Activated naive CD4-positive, alpha-beta T cell treated with anti-CD3 and anti-CD28 coated beads, Interleukin-2, amount 10 ng/mL, durations not matched to agents 7 days and 5 days (primary cell): ENCODE measurements at places on chromosomes 12 and 14.

DNA sequence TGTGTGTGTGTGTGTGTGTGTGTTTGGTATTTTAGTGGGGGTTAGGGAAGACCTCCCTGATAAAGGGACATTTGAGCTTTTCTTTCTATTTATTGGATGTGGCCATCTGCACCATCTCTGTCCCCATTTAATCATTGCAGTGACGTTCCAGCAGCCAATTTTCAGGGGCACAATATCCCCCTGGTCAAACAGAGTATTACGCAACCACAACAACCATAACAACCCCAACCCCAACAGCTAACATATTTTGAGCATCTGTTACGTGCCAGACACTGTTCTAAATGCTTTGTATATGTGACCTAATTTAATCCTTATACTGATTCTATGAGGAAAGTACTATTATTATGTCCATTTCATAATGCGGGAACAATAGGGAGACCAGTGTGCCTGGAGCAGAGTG lies 87.4 kb downstream of the TTC8 start:
- no peak for DNase-seq

DNA sequence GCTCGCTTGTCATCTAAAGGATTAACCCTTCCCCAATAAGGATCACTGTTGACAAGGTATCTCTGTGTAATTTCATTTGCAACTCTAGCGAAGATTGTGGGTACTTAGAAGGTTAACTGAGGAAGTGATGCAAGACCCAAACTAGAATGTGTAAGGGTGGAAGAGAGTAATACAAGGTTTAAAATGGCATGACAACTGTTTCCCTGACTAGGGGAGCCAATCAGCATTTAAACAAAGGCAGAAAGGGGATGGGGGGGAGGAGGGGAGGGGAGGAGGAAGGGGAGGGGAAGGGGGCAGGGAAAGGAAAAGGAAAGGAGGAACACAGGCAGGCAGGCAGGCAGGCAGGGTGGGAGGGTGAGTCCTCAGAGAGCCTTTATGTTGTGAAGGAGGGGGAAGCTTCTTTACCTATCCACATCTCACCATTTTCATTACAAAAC lies 31.1 kb downstream of the NRDE2 start:
- no peak for DNase-seq

DNA sequence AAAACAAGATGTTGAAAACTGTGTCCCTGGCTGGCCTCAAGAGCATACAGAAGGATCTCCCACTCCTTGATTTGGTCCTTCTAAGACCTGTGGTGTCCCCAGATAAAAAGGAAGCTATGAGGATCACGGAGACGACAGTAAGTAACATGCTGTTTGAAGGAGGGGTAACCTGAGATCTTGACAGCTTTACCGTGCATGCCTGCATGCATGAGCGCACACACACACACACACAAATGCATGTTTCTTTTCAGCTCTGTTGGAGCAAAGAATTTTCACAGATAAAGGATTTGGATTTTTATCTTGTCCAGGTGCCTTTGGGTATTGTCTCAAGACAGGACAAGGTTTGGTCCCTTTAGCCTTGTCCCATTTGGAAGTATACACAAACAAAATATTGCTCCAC lies 411.6 kb upstream of the CCDC196 start:
- DNase-seq = no peak

- no peak for DNase-seq
These were observed 943 bp upstream of the MGAT4C start for GRCh38 chr12:86257134-86257533.

- no peak for DNase-seq
These were observed 164.7 kb downstream of the ADCK1 start for GRCh38 chr14:77964586-77964985.

DNA sequence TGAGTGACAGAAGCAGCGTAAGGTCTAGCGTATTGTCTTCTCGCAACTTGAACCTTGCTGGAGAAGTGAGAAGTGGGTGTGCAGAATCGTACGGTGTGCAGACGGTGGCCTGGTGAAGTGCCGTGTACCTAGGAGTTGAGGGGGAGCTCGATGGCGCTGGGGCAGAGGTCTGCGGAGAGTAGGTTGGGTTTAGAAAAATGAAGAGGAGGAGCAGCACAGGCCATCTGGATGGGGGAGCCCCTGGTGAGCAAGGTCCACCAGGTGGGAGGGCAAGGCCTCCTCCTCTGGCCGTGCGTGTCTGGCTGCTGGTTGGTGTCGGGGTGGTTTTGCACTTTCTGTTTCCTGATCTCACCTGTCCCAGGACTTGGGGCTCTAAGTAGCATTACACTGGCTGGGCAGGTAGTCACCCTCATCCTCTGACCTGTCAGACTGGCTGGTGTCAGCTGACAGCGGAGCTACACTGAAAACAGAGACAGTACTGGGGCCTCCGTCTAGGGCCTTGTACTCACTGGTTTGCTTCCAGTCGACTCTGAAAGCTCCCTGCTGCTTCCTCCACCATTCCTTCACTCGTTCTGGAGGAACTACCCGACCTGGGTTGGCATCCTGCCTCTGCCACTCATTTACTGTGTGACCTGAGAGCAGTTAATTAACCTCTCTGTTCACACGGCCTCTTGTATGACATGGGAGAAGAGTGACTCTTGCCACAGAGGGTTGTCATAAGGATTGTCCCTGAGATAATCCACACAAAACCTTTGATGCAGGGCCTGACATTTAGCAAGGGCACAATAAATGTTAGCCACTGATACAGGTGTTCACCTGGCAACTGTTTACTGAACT lies 228.3 kb downstream of the SLC41A2 start:
- DNase-seq = no peak

DNA sequence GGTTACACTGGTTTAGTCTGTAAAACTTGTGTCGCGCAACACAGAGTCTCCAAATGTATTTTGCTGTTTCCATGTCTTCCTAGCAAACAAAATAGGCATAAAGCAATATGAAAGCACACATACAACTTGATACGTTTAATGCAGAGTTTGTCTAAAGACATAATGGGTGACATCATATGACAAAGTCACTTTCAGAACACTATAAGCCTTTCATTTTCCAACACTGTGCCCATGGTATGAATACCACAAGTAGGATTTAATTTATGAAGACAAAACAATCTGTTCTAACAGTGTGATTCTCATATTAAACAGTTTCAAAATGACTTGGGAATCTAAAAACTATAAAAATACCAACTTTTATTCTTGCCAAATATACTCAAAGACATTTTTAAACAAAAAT lies 58.4 kb downstream of the PTPN21 start:
- no peak for DNase-seq

- no peak for DNase-seq
These were observed 82.2 kb upstream of the TBX3 start for GRCh38 chr12:114765960-114766691.

DNA sequence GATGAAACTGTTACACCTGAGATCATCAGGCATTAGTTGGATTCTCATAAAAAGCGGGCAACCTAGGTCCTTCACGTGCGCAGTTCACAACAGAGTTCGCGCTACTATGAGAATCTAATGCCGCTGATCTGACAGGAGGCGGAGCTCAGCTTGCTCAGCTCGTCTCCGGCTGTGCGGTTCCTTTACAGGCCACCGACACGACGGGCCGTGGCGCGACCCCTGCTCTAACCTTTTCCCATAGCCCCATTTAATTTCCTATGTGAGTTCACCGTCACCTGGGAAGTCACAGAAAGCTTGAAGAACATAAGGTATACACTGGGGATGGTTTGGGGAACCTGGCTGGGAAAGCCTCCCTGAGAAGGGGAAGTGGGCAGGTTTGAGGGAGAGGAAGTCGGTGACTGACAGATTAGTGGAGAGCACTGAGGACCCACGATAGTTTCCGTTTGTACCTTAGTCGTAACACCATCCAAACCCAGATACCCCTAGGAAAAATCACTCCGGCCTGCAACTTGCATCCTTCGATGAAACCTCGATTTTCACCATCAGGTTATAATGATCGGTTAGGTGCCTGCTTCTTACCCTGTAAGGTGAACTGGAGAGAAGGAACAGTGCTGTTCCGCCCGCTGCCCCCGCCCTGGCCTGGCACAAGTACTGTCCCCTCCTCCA lies 2.8 kb upstream of the AAAS start:
- peak; percentile 75 for DNase-seq

DNA sequence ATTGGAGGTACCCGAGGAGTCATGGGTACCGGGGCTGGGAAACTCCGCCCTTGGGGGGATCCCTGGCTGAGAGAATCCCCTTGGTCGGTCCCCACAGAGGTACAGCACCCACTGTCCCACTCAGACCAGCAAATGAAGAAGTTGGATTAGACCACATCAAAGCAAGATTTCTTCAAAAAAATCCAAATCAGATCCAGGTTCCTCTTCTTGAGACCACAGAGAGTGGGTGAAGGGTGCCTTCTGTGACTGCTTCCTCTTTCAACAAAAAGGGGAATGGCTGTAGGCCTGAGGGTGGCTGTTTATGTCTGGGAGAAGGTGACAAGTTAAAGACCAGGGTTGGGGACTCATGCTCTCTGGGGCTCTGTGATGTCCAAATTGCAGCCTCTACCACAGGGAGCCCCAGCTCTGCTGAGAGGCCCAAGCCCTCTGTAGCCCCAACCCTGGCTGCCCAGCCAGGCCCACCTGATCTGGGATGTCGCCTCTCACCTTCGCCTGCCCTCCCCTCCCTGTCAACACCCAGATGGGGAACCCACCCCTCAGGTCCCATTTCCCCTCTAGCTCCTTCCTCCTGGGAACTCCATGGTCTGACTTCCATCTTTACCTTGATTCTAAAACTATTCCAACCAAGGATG lies 50.9 kb downstream of the ZFP36L1 start:
- no peak for DNase-seq

DNA sequence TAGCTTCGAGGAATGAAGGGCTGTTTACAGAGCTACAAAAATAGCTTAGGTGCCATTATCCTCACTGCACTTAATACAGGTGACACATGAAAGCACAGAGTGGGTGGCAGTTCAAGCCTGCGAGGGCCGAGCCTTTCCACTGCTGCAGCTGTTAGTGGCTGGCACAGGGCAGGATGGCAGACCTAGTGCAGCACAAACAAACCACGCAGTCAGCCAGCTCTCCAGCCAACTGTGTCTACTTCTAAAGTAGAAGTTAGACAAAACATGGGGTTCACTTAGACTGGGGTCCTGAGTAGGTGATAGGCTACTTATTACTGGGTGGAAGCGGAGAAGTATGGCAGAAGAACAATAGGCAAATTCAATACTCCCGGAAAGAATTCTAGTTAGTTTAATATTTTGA lies 95.4 kb downstream of the DUSP16 start:
- DNase-seq = peak; percentile 38

DNA sequence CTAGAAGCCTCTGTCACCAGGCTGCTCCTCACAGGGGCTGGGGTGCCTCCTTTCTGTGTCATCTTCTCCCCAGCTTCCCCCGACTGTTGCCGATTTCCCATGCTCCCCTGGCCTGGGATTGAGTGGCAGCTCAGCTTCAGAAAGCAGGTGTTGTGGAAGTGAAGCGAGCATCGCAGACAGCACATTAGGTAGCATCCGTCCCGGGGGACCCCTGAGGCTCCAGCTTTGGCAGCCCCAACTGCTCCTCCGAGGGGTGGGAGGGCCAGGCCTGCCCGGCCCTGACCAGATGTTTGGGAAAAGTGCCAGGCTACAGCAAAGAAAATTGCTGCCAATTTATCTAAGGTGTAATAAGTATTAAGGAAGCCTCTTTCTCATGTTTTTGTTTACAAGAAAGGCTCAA lies 1045.6 kb downstream of the BCL11B start:
- DNase-seq = no peak

- DNase-seq = peak; percentile 78
These were observed at the start of gene HVCN1 for GRCh38 chr12:110688446-110689280. TSS of gene HVCN1 (minus strand) at chr12:110689115. CDS start at chr12:110683245, 5,870 bp downstream.

GRCh38 chr12:49939707-49940106 lies 10.8 kb upstream of the AQP2 start:
- DNase-seq = no peak
